ENCODE measurements at places on chromosomes 11 and 22.

- no peak for DNase-seq
These were observed 104.2 kb downstream of the TEAD1 start for GRCh38 chr11:12778240-12778905.

DNA sequence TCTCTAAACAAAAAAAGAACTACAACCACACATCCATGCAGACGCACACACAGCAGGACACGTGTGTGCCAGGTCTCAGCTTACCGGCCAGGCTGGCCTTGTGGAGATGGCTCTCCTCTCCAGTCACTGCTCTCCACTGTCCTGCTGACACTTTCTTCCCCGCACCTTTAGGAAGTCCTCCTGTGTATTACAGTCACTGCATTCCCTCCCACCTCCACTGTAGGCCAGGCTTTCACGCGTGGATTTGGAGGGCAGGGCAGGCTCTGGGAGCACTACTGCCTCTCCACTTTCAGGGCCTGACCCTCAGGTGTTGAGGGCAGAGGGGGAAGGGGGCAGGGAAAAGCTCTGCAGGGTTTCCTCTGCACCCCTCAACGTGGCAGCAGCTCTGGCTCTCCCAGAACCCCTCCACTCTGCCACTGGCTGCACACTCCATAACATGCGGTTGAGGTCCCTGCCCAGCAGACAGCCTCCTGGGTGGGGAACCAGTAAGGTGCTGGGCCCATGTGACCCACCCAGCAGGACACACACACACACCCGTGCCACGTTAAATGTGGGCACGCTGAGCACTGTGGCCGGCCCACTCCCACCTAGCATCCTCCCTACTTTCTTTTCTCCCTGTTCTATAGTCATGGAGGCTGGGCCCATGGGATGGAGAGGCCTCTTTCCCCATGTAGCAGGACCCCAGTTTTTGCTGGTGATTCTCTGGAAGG lies 107.0 kb upstream of the PITPNB start:
- DNase-seq, result no peak

DNA sequence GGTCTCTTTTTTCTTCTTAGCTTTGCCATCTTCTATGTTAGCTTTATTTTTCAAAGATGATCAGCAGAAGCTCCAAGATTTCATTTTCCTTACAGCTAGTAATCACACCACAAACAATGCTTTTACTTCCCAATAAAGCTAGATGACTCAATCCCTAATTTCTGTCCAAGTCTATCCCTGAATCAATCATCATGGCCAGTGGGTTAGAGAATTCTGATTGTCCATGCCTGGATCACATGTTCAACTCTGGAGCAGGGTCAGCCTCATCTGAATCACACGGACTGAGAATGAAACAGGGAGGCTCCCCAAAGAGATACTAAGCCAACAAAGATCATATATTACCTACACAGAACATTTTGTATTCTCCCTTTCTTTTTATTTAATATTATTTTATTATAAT lies 79.6 kb downstream of the BBOX1 start:
- no peak for DNase-seq

GRCh38 chr22:37982151-37982785 lies 2.1 kb downstream of the SOX10 start:
- no peak for DNase-seq

DNA sequence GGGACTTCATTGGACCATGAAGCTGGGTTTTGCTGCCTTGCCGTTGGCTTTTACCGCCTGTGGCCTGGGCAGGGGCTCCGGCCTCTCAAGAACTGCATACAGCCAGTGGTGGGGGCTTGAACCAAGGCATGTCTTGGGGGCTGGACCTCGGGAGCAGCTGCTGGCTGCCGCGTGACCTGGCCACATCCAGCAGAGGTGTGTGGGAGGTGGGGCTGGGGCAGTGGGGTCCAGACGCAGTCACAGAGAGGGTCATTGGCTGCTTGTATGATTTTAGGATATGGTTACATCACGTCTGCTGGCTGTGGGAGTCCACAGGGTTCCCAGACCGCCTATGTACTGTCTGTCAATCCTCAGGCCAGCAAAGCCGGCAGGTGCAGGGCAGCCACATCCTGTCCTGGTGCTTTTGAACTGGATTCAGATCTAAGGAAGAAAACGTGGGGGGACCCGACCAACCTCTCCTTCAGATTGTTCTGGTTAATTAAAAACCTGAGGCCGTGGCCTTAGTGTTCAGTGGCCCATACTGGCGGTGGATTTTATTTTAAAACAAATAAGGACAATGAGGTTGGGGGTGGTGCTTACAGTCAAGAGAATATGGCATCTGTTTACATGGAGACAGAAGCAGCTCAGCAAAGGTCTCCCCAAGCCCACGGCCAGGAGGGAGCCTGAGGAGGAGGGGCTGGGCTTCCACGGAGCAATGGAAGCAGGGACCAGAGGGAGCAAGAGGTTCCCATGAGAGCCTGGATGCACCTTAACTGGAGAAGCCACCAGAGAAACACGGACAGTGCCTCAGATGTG lies 426.0 kb downstream of the TBC1D22A start:
- no peak for DNase-seq

- no peak for DNase-seq
These were observed 13.3 kb upstream of the NRIP3 start for GRCh38 chr11:9016916-9017642.

GRCh38 chr11:67120881-67121710 lies 2.0 kb downstream of the KDM2A start:
- no peak for DNase-seq

DNA sequence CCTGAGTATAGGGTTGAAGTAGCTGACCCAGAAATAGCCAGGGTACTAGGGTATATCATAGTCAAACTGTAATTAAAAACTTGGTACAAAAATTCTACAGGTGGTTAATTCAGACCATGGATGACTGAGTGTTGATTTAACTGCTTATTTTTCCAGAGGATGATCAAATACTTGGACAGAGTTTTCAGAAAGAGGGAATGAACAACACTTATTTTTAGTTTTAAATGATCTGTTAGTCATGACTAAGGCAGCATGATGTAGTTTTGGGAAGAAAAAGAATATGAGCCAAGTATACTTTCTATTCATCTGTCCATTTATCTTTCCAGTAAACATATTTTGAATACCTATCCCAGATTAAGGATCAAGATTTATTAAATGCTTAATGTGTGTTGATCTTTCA lies 19.8 kb upstream of the CCDC89 start:
- DNase-seq, result no peak

- DNase-seq, result no peak
These were observed 1.5 kb downstream of the RFPL2 start for GRCh38 chr22:32203181-32204039.

DNA sequence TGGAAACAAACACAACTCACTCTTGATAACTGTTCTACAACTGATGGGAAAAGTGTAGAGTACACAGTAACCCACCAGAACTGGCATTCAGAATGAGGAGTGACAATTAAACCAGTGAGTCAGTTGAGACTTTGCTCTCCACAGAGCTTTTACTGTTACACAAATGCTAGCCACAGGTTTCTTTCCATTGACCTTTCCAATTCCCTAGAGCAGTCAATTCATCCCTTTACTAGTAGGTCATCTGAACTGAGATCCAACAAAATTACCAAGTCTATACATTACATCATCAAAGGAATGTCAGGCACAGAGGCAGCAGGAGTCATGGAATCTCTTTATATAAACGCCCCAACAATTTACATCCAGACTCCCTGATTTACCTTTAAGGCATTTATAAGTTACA lies 65.9 kb downstream of the PHF21A start:
- no peak for DNase-seq

- peak; percentile 66 for DNase-seq
These were observed 3.4 kb upstream of the SCUBE1 start for GRCh38 chr22:43346521-43346929.

- DNase-seq, result no peak
These were observed 117.7 kb downstream of the GALNT18 start for GRCh38 chr11:11504071-11504470.

- DNase-seq, result no peak
These were observed 933 bp downstream of the OLFML1 start for GRCh38 chr11:7486098-7486780.

GRCh38 chr11:6253197-6253596 lies 6.4 kb upstream of the CCKBR start:
- DNase-seq, result no peak

DNA sequence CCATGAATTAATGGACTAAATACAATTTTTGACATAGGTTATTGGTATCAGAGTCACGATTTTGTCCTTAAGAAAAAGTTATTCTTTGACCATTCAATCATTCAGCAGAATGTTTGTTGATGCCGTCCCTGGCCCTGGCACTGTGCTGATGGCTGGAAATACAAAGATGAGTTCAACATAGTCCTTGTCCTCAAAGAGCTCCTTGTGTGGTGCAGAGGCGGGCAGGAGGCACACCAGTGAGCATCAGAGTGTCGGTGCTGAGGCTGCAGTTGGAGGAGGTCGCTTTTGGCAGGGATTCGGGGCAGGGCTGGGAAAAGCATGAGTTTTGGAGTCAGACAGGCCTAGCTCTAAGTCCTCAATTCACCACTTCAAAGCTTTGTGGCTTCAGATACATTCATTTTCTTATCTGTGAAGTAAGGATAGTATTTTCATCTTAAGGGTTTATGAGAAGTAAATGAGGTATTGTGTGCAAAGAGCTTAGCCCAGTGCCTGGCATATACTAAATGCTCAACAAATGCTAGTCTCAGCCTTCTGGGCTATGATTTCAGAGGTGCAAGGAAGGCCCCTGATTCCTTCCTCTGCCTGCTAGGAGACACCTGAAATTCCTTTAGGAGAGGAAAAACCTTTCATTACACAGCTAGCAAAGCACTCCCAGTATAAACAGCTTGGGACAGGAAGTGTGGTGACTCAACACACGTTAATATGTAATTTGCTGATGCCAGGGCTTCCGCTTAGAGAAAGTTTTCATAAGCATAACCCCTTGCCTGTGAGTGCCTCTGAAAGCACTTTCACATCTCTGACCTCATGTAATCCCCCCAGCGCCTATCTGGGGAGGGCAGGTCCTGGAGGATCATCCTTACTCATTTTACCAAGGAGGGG lies 113.8 kb downstream of the NECTIN1 start:
- DNase-seq, result no peak

- no peak for DNase-seq
These were observed 15.6 kb downstream of the PANX1 start for GRCh38 chr11:94144216-94144615.

DNA sequence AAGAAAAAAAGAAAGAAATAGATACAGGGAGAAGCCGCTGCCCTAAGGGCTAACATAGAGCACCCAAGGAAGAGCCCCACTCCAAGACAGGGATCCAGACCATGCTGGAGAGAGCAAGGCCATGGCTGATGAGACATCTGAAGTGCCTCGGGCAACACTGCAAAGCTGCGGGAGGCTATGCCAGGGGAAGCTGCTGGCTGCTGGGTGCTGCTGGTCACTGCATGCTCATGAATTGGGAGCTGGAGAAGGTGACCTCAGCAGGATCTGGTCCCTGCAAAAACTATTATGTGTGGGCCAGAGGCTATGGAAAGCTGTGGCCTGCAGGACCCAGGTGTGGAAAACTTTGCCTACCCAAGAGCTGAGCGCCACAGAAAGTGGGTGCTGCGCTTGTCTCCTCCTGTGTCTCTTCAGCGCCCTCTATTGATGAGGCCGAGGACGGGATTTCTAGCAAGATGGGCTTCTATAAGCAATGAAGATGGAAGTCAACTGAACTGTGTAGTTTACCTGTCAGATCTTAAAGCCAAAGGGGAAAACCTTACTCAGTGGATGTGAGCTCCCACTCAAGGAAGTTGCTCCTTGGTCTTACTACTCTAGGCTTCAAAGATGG lies 17.3 kb upstream of the SLC29A2 start:
- peak; percentile 57 for DNase-seq

DNA sequence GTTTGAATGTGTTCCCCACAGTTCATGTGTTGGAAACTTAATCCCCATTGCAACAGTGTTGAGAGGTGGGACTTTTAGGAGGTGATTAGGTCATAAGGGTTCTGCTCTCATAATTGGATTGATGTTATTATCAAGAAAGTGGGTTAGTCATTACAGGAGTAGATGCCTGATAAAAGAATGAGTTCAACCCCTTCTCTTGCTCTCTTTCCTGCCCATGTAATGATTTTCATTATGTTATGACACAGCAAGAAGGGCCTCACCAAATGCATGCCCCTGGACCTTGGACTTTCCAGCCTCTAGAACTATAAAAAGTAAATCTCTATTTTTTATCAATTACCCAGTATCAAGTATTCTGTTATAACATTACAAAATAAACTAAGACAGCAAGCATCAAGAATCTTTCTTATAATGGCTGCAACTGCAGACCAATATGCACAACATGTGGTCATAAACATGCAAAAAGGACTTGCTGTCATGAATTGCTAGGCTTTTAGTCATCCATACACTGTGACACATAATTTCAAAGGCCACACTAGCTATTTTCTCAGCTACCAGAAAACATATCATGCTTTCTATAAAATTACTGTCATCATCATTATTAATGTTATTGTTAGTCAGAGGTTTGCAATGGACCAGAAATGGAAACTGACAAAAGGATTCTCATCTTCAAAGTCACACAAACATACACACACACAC lies 99.9 kb upstream of the GUCY1A2 start:
- DNase-seq, result no peak

- DNase-seq, result no peak
These were observed 324.3 kb upstream of the SORL1-AS1 start for GRCh38 chr11:121777056-121777455.

DNA sequence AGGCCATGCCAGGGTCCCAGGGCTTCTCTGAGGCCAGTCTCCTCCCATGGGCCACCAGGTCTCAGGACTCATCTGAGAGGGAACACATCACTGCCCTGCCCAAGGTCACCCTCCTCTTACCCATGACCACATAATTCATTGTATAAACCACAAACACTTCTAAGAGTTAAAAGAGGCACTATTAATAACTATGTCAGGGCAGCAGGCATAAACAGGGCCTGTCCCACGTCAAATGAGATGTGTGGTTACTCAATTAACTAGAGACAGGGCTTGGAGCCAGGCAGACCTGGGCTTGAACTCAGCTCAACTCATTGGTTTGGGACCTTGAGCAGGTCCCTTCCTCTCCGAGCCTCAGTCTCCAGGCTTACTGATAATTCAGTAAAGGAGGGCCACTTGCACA lies 33.1 kb downstream of the ARAP1 start:
- DNase-seq, result no peak

GRCh38 chr11:29333993-29334775 lies 682.6 kb downstream of the KCNA4 start:
- DNase-seq, result no peak

- no peak for DNase-seq
These were observed 7.5 kb downstream of the RASD2 start for GRCh38 chr22:35547987-35548721.

DNA sequence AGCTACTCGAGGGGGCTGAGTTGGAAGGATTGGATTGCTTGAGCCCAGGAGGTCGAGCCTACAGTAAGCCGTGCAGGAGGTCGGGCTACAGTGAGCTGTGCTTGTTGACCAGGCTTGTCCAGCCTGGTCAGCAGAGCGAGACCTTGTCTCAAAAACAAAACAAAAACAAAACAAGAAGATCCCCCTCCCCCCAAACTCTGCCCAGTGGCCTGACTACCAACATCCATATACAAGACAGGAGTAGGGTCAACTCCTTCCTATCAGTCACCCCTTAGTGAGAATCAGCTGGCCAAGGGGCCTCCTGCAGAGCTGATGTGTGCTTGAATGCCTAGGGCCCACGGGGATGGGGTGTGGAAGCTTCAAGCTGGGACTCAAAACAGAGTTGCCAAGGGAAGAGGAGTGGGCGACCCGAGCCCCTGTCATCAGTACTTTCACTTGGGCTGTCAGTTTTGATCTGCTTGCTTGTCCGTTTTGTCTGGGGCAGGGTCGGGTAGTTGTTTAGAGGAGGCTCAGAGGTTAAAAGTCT lies 942 bp upstream of the TSPAN18 start:
- no peak for DNase-seq
